ENCODE measurements at places on chromosomes 3 and 15.

DNA sequence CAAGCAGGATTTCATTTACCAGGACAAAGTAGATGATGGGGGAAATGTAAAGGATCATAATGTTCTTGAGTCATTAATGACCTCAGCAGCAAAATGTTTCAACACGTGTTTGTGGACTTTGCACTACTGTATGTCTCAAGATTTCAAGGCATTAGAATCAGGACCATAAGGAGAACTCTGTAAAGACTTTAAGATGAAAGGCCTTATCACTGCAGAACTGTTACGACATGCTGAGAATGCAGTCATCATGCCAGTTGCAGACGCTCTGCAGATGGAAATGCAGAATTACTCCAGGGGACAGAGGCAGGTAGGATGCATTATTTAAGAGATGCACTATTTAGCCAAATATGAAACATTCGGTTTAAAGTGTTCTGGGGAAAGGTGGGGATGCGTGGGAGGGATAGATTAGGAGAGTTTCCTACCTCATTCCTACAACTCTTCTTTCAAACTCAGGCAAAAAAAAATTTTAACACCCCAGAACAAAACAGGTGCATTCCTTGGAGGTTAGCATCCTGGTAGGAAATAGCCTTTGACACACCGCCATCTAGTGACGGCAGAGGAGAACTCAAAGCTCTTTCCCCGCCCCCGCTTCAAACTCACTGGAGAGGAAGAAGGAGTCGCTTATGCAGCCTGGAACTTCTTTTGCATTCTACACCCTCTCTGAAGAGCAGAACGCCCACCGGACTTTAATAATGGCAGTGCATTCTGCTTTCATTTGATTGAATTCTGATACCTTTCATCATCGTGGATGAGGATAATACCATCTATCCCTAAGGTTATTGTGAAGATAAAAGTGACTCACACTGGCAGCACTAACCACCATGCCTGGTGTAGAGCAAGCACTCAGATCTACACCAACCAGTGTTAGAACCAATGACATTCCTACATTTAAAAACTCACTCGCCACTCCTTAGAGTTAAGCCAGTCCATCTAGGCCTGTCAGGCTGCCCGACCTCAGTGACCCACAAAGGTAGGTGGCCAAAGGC is 43.1 kb upstream of the TOPAZ1 start:
- peak; percentile 17 for DNase-seq

GRCh38 chr3:136193278-136194054 is 2.7 kb downstream of the MSL2 start:
- no peak for DNase-seq

- no peak for DNase-seq
Observed at GRCh38 chr15:38325648-38325990, 73.0 kb downstream of the SPRED1 start.

- DNase-seq: no peak
Observed at GRCh38 chr15:99431661-99432091, 134.1 kb upstream of the MEF2A start.
